Mucosa of descending colon (tissue), 3 donors: ENCODE measurements at places on chromosomes 12 and 14. TPM values are rescaled to one million over a fixed set of nuclear protein-coding genes. Genes with fewer than 3 reads are reported as not detected.

The CD163 gene
- total RNA-seq: 7.6 TPM

The AHNAK2 gene
- 4.6 TPM for total RNA-seq

The PAH gene
- total RNA-seq: not detected

The ASIC1 gene
- total RNA-seq: 0.35 TPM

The VEZT gene
- 61.6 TPM for total RNA-seq

The ACSM4 gene
- not detected for total RNA-seq

The INHBC gene
- not detected for total RNA-seq

The KLRD1 gene
- 3.7 TPM for total RNA-seq

The SMCO2 gene
- total RNA-seq: not detected

The SERPINA12 gene
- total RNA-seq: not detected

The CEP128 gene
- 10.0 TPM for total RNA-seq

DNA sequence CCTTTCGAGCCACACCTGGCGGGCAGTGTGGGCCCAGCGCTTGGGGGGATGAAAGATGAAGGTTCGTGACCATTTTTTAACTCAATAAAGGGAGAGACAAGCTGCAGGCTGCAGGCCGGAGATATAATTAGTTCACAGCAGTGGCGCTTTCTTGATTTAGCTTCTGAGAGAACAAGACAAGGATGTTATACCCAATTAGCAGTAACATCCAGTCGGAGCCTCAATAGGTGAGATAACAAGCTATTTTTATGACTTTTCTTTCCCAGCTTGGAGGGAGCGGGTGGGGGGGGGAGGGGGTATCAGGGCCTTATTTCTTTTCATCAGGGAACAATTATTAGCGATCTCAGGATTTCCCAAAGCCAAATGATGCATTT, 9.1 kb downstream of the FAM222A start:
- no peak for DNase-seq

- no peak for DNase-seq
Observed at GRCh38 chr12:106771425-106771824, 3.1 kb upstream of the RIC8B start.

DNA sequence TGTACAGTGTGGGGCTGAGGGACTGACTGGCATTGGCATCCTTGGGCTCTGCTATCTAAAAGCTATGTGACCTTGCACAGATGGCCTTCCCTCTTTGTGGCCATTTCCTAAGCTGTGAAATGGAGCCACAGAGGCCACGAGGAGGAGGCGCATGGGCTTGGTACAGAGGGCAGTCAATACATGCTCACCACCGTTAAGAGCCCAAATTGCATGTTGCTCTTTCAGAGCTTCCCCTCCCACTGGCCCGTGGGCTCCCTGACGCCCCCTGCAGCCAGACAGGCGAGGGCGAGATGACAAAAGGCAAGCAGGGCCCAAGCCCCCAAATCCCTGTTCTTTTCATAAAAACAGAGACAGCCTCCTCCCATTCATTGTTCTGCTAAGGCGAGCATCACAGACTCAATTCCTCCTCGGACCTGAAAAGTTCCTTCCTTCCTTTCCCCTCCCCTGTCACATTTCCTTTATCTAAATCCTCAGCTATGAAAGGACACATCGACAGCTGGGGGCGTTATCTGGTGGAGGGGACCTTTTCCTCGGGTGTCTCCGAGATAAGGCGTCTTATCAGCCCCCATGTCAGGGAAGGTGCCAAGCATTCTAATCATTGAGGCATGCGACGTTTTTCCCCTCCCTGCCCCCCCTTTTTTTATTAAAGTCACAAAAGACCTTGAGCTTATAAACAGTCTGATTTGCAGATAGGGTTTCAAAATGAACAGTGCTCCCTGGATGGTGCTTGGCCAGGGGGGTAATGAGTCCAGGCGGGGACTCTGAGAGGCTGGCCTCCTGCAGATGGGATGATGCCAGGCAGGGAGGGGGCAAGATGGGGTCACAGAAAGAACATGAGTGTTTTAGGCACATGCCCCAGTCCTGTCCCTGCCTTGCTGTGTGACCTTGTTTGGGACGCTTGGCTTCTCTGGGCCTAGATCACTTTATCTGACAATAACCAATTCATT, 26.4 kb downstream of the FAM222A start:
- DNase-seq: peak; percentile 13

- no peak for DNase-seq
Observed at GRCh38 chr12:62817556-62818271, 117.2 kb downstream of the PPM1H start.

DNA sequence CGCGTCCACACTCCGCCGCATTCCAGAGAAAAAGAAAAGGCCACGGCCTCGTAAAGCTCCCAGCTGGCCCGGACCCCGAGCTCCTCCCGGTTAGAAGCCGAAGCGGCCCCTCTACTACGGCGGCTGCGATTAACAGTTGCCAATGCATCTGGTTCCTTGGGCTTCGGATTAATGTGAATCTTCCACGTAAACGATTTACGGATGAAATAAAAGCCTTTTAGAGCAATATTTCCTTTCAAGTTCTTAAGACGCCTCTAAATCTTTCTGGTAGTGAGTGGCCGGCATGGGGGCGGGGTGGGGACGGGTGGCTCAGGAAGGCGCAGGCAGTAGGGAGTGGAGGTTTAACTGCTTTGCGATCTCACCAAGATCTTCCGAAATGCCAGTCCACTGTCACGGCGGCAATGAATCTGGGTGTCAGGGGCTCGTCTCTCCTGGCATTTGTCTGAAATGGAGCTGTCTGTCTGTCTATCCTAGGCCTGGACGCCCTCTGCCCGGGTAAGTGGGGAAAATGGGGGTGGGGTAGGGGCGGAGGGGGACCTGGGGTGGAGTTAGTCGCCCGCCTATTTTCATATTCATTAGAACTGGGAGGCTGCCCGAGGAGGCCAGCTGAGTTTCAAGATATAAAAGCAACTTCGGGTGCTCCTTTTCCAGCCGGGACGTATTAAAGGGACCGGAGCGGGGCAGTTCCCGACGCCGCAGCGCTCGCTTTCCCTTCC, 413 bp upstream of the ALX1 start:
- DNase-seq: peak; percentile 23

DNA sequence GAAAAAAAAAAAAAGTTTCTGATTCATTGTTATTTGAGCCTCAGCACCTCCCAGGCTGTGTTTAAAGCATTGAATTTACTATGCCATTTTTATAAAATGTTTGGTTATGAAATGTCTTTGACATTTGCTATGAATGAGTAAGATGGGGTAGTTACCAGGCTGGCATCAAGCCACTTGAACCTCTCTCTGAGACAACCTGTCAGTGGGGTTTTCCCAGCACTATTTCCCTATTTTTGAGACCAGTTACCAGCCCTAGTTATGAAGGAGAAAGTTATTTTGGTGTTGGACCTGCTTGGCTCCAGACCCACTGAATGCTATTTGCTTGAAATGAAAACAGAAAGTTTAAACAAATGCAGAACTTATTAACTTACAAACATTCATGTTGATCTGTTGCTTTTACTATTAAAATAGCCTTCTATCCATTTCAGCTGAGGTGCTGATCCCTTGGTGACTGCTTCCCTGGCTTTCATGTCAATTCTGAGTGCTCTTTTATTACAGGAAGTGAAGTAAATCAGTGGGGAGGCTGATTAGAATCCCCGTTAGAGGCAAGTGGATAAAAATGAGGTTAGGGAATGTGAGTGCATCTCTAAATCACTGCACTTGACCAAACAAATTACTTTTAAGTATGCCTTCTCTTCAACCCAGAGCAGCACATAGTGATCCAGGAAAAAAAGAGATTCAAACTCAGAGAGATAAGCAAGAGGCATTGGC, 37.8 kb downstream of the LLPH start:
- DNase-seq: no peak

DNA sequence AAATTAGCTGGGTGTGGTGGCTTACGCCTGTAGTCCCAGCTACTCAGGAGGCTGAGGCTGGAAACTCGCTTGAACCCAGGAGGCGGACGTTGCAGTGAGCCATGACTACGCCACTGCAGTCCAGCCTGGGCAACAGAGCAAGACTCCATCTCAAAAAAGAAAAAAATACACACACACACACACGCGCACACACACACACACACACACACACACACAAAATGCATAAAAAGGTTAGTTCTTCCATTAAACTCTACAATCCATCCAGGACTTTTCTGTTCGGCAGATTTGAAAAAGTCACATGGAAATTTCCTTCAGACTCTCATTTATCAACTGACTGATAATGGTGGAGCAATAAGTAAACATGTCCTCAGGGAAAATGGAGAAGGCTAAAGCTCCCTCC, 9.2 kb upstream of the VPS33A start:
- DNase-seq: no peak

DNA sequence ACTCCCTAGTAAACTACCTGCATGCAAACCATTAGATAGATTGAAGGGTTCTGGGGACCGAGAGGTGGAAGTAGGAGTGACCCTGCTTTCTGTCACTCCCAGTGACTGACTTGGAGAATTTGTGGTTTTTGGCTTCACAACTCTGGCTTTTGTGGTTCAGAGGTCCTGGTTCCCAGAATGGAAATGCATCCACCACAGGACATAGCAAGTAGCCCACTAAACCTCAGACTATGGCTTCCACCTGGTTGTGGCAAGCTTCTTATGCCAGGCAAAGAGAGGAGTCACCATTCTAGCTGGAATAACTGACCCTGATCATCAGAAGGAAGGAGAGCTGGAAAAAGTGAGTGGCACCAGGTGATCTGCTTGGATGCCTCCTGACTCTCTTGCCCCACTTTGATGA, 162.4 kb upstream of the TMEM260 start:
- DNase-seq: no peak

DNA sequence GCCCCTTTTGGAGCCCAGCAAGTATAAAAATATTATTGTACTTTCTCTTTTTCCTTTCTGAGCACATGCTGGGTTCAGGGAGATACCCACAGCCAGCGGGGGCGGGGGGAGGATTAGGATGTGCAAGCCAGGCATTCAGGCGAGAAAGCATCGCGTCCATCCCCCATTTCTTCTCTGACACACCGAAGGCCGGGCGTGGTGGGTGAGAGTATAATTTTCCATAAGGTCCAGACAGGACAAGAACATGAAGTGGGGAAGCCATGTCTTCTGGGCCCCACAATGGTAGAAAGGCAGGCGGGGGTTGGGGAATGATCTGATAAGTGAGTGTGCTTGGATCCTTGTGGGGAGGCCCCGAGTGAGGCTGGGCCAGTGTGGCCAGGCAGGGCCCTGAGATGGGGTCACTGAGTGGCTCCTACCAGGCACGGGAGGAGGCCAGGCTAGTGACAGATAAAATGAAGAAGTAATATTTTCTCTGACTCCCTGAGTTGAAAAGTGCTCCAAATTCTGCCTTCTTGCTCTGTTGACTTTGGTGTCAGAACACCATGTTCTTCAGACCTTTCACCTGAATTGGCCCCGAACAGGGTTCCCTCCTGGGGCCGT, 10.7 kb upstream of the LRTM2 start:
- no peak for DNase-seq

- no peak for DNase-seq
Observed at GRCh38 chr12:131613678-131614077, 97.2 kb upstream of the SFSWAP start.

GRCh38 chr12:106275458-106275857, 27.1 kb upstream of the TCP11L2 start:
- DNase-seq: peak; percentile 53

DNA sequence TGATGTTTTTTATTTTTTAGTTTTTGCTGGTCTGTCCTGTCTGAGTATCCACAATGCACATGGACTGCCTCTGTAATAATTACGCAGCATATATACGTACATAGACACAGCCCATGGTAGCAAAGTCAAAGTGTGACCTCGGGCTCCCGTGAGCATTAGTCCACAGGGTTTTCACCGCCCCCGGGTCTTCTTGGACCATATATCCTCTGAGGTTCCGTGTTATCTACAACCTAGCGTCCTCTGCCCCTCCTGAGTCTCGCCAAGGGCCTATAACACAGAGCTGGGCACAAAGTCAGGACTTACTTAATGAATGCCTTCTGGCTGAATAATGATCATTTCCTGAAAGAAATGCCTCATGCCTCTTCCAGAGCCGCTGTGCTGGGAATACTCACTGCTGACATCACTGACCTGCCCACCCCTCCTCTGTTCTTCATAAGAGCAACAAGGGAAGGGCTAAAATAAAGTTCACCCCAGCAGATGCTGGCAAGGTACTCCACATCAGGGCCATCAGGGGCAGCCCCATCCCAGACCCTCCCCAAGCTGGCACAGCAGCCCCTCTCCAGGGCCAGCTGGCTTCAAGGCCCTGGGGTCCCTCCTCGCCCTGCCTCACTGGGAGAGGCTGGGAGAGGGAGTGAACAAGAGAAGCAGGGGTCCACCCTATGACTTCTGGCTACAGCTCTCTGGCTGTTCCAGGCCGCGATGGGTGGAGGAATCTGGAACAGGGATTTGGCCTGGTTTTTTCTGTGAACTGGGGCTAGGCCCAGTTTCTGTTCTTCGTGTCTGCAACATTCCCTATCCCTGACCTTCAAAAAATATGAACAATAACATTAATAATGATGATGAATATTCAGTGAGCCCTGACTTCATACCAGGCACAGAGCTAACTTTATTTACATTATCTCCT, 7.9 kb downstream of the HDAC7 start:
- DNase-seq: no peak

DNA sequence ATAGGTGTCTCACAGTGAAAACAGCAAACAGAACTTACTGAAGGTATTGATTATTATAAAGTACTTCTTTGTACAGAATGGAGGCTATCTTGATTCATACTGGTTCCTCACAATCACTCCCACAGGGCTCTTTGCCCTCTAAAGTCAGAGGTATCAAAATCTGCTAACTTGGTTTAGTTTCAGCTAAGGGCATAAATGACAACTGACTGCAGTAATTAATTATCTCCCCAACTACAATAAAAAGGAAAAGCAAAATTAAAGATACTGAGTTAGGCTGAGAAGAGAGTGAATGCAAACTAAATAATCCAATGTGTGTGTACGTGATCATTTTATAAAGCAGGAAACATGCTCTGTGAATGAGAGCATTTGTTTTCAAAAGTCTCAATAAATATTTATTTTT, 338.7 kb downstream of the ACSS3 start:
- no peak for DNase-seq

DNA sequence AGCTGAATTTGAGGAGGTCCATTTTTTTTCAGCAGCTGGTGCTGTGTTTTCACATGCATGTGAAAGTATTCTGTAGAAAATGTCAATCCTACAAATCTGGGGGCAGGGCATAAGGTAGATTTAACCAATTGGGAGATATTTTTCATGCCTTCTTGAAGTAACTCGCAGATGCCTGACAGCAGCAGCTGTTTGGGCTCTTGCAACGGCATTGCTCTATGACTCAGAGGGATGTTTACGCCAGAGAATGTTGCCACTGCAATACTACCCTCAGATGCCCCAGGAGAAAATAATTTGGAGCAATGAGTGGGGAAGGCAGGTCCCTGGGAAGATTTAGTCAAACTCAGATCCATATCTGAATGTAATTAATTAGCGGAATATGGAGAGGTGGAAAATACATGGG, 42.5 kb upstream of the MYBPC1 start:
- no peak for DNase-seq

GRCh38 chr12:132069336-132069985, 74.7 kb downstream of the DDX51 start:
- no peak for DNase-seq
